Stimulated activated CD8-positive, alpha-beta memory T cell treated with anti-CD3 and anti-CD28 coated beads, Interleukin-4, amount 100 ng/mL, for 4 hours (primary cell): ENCODE measurements at places on chromosomes 5 and 9.

DNA sequence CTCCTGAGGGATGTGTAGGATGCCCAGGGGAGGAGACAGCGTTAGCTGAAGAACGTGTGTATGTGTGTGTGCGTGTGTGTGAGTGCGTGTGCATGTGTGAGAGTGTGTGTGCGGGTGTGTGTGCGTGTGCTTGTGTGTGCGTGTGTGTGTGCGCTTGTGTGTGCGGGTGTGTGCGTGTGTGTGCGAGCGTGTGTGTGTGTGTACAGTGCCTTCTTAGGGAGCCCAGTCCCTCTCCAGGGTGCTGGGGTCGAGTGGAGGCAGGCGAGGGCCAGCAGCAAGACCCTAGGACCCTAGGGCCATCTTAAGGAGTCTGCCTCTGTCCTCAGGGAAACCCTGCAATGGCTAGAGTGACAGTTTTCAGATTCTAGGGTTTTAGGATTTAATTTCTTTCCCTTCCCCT, 26.0 kb upstream of the STXBP1 start:
- no peak for DNase-seq

- DNase-seq = no peak
Measured at GRCh38 chr5:74685979-74686631, 1.1 kb downstream of the HEXB start.

DNA sequence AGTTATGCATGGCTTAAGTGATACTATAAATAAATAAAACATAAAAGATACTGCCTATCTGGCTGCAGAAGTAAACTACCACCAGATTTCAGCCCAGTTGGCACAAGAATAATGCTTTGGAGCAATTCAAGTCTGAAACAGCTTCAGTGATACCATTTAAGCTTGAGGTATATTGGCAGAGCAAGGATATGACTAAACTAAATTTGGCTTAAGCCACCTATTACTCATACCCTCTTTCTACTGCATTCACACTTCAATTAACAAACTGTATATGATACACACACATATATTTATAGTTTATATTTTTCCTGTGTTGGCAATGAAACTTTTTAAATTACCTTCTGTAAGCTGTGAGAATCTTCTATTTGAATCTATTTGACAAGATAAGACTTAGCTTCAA, 431.9 kb downstream of the ANXA1 start:
- DNase-seq = no peak

GRCh38 chr9:137373611-137373980, 49.4 kb downstream of the EXD3 start:
- no peak for DNase-seq

DNA sequence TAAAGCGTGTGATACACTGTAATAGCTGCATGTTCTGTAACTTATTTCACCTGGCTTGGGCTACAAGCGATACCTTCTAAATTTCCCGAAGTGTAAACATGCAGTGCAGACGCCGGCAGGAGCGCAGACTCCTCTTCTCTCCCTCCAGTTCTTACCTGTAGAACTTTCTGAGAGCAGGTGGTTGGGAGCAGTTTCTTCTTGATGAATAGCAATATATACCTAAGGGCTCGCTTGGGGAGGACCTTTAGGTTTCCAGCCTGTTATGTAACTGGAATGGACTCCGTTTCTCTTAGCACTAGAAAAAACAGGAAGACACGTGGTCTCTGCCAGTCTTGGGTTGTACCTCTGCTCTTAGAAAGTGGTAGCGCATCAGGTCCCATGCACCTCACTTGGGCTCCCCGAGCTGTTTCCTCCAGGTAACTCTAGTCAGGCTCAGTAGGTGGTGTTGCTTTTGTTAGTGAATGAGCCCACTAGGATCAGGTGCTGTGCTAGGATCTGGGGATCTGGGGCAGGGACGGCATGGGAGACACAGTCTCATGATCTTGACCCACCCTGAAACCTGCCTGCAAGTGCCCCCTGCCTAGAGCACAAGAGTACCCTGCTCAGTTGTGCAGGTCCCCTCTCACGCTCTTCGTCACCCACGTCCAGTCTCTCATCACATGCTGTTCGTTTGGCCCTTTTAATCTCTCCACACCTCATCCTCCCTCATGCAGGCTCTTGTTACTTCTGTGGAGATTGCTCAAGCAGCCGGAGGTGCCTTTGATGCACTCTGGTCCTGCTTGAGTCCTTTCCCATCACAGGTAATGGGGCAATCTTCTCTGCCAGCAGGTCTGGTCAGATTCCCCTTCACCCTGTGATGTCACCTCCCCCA, 2.8 kb downstream of the TENT4A start:
- DNase-seq = no peak

DNA sequence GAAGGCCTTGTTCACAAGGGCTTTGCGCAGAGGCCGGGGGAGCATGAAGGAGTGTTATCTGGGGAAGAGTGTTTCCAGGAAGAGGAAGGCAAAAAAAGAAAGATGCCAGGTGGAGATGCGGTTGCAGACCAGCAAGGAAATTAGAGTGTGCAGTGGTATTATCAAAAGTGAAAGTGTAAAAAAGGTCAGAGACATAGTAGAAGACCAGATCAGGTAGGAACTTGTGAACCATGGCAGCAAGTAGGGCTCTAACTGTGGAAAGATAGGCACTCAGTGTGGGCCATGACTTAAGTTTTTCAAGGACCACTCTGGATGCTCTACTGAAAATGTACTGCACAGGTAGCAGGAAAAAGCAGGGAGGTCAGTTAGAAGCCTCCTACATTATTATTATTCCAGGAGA, 90.1 kb upstream of the SPOCK1 start:
- DNase-seq = no peak

- no peak for DNase-seq
Measured at GRCh38 chr9:107881626-107882300, 392.2 kb upstream of the KLF4 start.

GRCh38 chr5:169036079-169036805, 264.7 kb downstream of the SLIT3 start:
- DNase-seq = no peak

GRCh38 chr9:102497709-102498108, 497.4 kb upstream of the CYLC2 start:
- DNase-seq = no peak

DNA sequence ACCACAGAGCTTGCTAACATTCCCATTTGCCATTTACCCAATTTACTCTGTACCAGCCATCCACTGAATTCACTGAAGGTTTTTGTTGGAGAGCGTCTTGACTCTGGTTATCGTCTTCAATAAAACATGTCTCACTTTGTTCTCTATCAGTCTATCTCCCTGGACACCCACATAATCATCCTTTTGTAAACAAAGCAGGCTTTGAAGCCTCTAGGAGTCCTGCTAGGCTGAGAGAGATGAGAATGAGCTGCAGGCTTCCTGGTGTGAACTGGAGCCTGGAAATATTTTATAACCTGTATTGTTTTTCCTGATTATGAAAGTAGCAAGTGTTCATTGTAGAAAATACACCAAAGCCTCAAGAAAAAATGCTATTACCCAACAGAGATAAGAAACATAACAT, 140.6 kb upstream of the ZNF366 start:
- DNase-seq = no peak

GRCh38 chr5:112647428-112647827, 90.3 kb upstream of the APC start:
- no peak for DNase-seq

GRCh38 chr9:126420643-126421564, 94.3 kb downstream of the MVB12B start:
- no peak for DNase-seq

- DNase-seq = no peak
Measured at GRCh38 chr5:151885138-151885908, 39.3 kb downstream of the GLRA1 start.

- DNase-seq = no peak
Measured at GRCh38 chr5:1152771-1153282, 41.0 kb upstream of the SLC12A7 start.

GRCh38 chr5:3182133-3182876, 413.3 kb upstream of the IRX1 start:
- no peak for DNase-seq

GRCh38 chr9:88339317-88339716, 48.9 kb upstream of the SPIN1 start:
- DNase-seq = no peak

- no peak for DNase-seq
Measured at GRCh38 chr5:132058646-132059042, 1.8 kb upstream of the IL3 start.

DNA sequence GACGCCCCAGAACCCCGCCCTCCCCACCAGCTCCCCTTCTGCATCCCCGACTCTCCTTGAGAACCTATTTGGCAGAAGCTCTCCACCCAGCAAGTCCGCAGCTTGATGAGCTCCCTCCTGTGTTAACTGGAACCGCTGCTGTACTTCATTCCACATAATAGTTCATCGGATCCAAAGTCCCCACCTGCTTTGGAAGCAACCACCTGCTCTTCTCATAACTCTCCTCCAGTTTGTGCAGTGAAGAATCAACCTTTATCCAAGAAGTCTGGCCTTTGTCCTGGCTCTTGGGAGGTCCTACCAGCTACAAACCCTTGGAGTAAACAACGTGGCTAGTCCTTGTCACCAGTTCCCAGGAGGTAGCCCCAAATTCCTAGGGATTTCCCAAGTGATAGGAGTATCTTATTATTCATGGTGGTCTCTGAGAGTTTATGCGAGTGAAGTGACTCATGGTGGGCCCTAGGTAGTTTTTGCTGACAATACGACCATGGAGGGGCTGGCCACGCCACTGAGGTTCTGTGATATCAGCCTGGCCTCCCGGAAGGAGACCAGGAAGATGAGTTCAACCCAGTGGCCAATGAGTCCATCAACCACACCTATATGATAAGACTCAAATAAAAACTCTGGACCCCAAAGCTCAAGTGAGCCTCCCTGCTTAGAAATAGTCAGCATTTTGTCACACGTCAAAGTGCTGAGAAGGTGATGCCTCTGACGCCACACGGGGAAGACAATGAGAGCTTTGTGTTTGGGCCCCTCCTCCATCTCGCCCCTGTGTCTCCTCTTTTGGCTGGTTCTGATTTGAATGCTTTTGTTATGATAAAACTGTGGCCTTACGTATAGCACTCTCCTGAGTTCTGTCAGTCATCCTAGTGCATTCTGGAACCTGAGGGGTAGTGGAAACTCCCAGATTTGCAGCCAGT, 3.6 kb upstream of the IL4 start:
- no peak for DNase-seq

DNA sequence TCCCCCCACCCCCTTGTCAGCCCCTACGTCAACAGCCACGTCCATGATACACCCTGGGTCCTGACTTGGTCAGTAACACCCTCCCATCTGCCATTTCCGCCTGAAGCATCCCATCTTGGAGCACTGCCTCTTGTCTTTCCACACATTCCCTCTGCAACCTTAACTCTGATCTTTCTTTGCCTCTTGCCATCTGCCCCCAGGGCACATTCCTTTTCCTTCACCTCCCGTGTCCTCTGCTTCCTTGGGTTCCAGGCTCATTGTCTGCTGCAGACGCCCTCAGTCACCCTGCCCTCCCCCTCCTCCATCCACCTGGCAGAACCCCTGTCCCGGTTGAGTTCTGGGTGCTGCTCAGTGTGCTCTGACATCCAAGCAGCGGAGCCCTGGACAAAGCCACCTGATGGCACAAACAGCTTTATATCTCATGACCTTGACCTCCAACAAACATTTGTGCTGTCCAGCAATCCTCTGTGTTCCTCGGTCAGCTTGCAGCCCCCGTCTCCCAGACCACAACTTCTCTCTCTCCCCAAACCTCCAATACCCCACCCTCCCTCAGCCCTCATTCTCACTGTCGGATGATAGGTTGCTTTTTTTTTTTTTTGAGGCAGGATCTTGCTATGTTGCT, 97.7 kb upstream of the IER5L start:
- DNase-seq = no peak

DNA sequence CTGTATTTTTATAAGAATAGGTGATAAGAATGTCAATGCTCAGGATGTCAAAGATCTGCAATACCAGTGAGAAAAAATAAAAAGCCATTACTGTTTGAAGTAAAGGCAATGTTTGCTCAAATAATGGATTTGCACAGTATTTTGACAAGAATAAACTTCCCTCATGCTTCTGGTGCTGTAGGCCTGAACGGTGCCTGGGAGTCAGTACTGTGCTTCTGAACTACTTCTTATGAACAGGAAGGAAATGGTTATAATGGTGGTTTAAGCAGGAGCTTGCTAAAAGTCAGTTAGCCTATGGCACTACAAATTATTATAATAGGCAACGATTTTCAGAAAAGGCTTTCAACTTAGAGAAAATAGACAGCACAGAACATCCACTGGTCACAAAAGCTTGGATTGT, 548.3 kb upstream of the CDH18 start:
- no peak for DNase-seq

GRCh38 chr9:88814577-88814976, 176.7 kb upstream of the S1PR3 start:
- DNase-seq = no peak

DNA sequence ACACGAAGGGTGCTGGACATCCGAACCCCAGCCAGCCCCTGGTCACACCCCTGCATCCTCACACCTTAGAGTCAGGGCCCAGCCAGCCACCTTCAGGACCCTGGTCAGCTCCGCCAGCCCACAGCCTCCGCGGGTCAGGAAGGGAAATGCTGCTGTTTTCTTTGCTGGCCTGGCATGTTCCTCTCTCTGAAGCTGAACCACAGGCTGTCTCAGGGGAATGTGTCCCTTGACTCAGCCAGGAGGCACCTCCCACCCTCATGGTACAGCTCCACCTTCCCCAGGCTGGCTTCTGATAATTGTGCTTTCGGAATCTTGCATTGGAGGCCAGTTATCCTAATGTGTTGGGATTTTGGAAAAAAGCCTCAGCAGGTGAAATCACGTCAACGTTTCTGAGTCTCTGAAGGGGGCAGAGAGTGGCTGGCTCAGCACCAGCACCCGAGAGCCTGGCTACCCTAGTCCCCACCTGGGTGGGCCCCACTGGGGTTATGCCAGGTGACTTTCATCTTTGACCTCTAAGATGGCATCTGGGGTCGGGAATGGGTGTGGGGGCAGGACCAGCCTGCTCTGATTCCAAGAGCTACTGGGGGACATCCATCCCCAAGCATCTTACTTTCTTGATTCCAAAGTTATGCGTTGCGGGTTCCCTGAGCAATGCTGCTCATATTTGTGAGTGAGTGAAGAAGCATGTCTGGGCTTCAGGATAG, 9.8 kb upstream of the OLFM1 start:
- no peak for DNase-seq

- no peak for DNase-seq
Measured at GRCh38 chr5:68440651-68441050, 225.1 kb downstream of the PIK3R1 start.

DNA sequence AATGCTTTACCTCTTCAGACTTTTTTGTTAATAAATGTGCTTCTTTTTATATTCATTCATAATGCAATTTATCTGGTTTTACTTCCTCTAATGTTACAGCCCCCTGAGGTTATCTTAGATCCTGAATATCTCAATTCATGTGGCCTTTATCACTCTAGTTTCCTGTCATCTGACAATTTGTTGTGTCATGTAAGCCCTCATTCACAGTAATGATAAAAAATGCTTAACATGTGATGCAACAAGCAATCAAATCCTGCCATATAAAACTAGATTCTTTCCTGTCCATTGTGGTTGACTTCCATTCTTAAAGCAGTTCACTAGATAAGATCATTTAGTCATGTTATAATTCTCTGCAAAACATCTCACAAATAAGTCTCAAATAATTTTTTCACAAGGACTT, 991.2 kb upstream of the ACO1 start:
- no peak for DNase-seq
